ENCODE measurements at places on chromosomes 5 and 9.

GRCh38 chr5:116303340-116303739, 218.5 kb downstream of the COMMD10 start:
- DNase-seq = no peak

DNA sequence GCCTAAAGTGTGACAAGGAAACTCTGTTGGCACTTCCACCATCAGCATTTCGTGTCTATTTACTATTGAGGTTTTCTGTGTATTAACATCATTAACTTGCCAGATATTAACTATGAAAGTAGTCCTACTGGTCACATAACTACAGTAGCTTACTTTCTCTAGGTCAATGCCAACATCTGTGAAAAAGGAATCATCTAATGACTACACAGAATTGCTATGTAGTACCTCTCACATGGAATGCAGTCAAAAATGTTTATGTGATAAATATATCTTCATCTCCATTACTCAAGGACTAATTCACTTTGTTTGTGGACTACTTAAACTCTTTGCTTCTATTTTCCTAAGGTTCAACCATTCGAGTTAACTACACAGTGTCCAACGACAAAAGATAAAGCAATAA, 2.1 kb downstream of the SCAI start:
- no peak for DNase-seq

- no peak for DNase-seq
These were observed 9.1 kb upstream of the OLFM1 start for GRCh38 chr9:135078361-135078821.

GRCh38 chr9:92189782-92190535, 74.7 kb upstream of the SPTLC1 start:
- no peak for DNase-seq

- no peak for DNase-seq
These were observed 12.5 kb upstream of the FCN2 start for GRCh38 chr9:134867917-134868750.

- no peak for DNase-seq
These were observed 10.7 kb downstream of the OGN start for GRCh38 chr9:92393686-92394085.

- DNase-seq = no peak
These were observed 127.8 kb downstream of the SAXO1 start for GRCh38 chr9:18905028-18905882.

GRCh38 chr5:88727705-88728313, 155.2 kb downstream of the MEF2C start:
- no peak for DNase-seq

DNA sequence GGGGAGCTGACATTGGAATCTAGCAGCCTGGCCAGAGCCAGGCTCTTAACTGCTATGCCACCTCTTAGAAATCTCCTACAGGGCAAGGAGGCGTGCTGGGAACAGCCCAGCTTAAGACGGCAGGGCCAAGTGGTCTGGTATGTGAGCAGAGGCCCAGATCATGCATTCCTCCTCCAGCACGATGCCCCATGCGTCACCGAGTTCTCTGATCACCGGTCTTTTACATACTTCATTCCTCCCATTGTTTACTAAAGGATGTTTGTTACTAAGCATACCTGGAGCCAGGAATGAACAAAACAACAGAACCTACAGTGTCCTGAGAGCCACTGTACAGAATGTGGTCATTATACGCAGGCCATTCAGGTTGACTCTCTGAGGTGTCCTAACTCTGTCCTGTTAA, 73.8 kb downstream of the TRIO start:
- DNase-seq = no peak

DNA sequence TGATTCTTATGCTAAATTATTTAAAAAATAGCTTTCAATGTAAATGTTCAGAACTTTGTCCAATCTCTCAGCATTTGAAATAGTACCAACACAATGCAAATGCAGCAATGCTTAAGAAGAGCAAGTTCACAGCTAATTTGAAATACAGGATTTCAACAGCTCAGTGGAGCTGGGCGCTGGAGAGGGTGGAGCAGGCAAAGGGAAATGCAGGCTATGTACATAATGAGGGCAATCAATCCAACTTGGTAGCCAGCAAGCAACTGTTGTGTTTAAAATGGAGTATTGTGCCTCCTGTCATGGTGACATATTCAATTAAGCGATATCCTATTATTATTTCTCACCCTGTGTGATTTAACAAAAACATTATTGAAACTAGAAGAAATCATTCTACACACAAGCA, 568.8 kb downstream of the PSAT1 start:
- DNase-seq = no peak

DNA sequence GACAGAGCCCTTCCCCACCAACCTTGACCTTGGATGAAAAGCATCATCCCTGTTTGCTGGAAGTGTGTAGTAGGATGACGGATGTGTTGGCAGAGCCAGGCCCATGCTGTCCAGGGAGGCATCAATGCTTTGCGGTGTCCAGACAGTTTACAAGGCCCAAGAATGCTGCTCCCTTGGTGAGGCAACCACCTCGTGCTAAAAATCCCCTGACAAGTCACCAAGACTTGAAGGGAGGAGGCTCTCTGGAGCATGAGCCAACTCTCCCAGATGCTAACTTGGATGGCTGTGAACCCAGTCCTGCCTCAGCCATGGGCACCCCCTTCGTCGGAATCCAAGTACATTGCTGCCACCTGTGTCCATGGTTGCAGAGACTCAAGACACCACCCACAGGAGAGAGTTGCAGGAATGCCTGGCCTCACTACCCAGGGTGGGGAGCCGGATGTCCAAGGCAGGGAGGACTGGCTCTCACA, 9.5 kb upstream of the NKD2 start:
- no peak for DNase-seq

- DNase-seq = no peak
These were observed 73.4 kb downstream of the ANGPTL2 start for GRCh38 chr9:127049044-127049443.

- no peak for DNase-seq
These were observed 161.7 kb upstream of the LHFPL2 start for GRCh38 chr5:78810098-78810920.

DNA sequence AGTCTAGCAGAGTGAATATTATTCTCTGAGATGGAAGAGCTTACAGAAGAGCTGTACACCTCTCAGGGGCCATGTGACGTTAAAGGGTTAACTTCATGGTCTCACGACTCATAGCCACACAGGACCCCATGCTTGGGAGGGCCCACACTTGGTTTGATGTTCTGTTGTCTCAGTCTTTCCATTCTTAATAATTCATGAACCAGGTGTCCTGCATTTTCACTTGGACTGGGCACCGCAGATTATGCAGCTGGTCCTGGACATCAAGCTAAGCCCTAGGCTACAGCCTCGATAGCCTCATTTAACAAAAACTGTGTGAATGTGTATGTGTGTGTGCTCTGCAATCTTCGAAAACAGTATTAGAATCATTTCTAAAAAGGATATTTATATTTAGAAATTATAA, 323.5 kb downstream of the PLK2 start:
- DNase-seq = no peak

- DNase-seq = no peak
These were observed 37.8 kb downstream of the RALGPS1 start for GRCh38 chr9:126952205-126952977.

- DNase-seq = no peak
These were observed 26.9 kb upstream of the TMEM252 start for GRCh38 chr9:68567565-68567964.

GRCh38 chr5:5271786-5272321, 131.7 kb downstream of the ADAMTS16 start:
- no peak for DNase-seq

- DNase-seq = no peak
These were observed 433.4 kb upstream of the TNC start for GRCh38 chr9:115551396-115551795.

- no peak for DNase-seq
These were observed 446.9 kb upstream of the CD180 start for GRCh38 chr5:67643536-67643935.

DNA sequence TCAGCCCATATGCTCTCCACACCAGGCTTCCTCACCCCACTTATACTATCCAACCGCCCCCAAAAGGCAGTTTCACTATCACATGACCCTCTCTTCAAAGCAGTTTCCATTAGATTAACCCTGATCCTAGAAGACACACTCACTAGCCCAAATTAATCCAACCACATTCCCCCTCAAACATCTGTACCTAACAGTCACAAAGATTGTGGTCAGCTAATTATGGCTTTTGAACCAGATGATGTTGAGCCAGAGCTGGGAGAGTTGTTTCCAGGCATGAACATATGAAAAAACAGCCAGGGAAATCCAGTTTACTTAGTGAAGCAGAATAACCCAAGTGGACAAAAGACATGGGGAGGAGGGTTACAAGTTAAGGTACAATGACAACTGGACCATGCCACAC, 131.2 kb downstream of the SPOCK1 start:
- no peak for DNase-seq

DNA sequence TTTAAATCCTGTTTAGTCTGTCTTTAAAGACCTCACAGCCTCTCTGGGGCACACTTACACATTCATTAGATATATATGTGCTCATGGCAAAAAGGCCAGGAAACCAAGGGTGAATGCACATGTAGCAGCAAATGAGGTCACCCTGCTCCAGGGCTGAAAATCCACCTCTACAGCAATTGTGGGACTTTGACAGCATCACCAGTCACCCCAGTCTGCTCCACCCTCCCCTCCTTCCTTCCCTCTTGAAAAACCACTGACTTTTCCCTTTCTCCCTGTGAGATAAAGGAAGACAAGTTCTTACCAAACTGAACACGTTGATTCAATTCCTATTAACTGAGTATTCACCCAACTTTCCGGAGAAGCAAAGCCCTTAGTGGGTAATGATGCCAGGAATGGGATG, 15.2 kb upstream of the SH3RF2 start:
- DNase-seq = no peak

- no peak for DNase-seq
These were observed at the start of gene HSD17B3 for GRCh38 chr9:96302021-96302420. HSD17B3 (minus strand) TSS chr9:96302176; CDS start chr9:96302104, 72 bp downstream.

GRCh38 chr9:31520301-31521085, 864.0 kb upstream of the ACO1 start:
- DNase-seq = no peak

DNA sequence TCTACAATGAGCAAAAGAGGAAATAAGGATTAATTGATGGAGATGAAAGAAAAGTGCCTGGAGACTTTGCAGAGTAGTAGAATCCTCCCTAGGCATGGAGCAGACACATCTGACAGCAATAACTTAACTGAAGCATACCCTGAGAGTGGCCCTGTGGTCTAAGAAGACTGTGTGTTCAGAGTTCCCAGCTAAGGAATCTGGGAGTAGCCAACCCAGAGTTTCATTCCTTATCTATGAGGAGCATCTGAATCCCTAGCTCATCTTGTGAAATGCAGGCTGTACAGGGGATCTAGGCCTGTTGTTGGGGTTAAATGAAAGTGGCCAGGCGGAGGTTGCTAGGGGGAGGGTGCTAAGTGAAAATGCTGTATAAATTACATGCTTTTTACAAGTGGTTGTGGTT, 233.1 kb upstream of the FBXL7 start:
- no peak for DNase-seq

DNA sequence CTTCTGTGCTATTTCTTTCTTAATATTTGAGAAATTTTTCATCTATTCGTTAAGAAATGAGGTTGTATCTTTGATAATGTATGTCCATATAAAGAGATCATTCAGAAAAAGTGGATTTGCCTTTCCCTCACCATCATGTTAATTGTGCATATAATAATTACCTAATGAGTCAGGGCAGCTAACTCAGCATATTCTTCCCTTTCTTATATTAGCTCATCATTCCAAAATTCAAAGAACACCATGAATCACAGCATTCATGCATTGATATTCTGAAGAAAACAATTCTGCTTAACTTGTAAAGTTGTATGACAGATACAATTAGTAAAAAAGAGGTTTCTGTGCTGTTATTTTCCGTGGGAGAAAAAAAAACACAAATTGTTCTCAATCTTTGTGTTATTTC, 630.6 kb downstream of the TLE1 start:
- no peak for DNase-seq

GRCh38 chr5:1540166-1540565, 16.4 kb upstream of the LPCAT1 start:
- DNase-seq = no peak

- DNase-seq = no peak
These were observed 107.2 kb downstream of the NDUFS4 start for GRCh38 chr5:53667621-53668020.

DNA sequence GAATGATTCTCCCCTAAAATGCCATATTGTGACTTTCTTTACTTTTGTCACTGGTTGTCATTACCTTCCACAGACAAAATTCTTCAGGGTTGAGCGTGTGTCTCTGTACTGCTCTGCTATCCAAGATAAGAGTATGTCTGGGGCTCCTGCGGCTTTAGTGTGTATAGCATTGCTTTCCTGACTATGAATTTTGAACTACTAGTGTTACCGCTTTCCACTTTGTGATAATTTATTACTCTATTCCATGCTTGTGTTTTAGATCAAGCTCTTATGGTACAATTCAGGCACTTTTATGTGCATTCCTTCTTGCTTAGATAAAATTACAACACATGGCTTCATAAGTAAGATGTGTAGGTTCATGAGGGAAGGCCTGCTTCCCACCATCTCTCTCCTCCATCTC, 51.5 kb upstream of the MEF2C start:
- no peak for DNase-seq

- DNase-seq = no peak
These were observed 177.8 kb downstream of the TTLL11 start for GRCh38 chr9:121915304-121915625.

DNA sequence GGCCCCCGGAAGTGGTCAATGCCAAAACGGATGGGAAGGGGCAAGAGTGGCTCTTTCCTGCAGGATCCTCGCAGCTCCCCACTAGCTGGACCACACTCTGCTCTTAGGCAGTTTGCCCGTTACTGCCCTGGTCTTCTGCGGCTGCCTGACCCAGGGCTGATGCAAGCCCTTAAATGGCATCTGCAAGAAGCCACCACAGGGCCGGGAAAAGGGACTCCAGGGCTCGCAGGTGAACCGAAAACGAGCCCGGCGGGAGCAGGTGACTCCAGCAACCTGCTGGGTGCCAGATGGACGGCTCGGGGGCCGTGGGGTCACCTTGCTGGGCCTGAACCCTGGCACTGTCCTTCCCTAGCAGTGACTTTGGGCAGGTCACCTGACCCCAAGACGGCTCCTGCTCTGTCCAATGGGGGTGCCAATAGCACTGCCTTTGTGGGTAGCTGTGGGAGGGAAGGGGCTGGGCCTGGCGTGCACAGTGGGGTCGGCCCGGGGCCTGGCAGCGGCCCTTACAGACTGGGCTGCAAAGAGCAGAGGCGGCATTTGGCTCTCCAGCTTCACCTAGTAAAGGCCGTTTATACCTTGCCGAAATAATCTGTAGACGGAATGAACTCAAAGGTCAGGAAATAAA, 1.3 kb downstream of the TMEM250 start:
- DNase-seq = no peak

GRCh38 chr5:125041798-125042197, 295.4 kb upstream of the ZNF608 start:
- no peak for DNase-seq

- no peak for DNase-seq
These were observed 6.8 kb downstream of the NNT start for GRCh38 chr5:43609752-43610151.

- no peak for DNase-seq
These were observed 28.1 kb upstream of the OBP2B start for GRCh38 chr9:133237035-133237731.

DNA sequence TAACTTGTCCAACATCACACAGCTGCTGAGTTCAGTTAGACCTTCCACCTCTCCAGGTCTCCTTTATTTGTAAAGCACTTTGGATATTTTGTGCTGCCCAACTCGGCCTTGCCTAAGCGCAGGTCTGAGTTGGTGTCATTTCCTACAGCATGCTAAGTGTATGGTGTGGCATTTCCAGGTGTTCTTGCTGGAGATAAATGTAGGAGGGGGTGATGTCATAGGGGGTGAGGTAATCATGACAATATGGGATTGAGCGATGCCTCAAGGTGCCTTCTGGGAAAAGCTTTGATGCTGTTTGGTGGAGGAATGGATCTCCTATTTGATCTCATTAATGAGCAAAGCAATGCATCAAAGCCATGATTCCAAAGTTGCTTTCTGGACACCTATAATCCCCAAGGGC, 32.3 kb upstream of the NEURL1B start:
- no peak for DNase-seq
